ENCODE measurements at places on chromosomes 5 and 9.

- no peak for DNase-seq
Measured at GRCh38 chr5:138226910-138227309, 13.8 kb upstream of the CDC23 start.

- no peak for DNase-seq
Measured at GRCh38 chr5:62043289-62044280, 262.4 kb upstream of the KIF2A start.

GRCh38 chr5:133461796-133462516 lies 150.4 kb downstream of the FSTL4 start:
- no peak for DNase-seq

GRCh38 chr5:157198277-157198986 lies 17.8 kb downstream of the ITK start:
- no peak for DNase-seq

GRCh38 chr5:472076-472655 lies 29.2 kb downstream of the EXOC3 start:
- DNase-seq, result no peak

- peak; percentile 69 for DNase-seq
Measured at GRCh38 chr9:112074250-112075008, 100.7 kb downstream of the SUSD1 start.

DNA sequence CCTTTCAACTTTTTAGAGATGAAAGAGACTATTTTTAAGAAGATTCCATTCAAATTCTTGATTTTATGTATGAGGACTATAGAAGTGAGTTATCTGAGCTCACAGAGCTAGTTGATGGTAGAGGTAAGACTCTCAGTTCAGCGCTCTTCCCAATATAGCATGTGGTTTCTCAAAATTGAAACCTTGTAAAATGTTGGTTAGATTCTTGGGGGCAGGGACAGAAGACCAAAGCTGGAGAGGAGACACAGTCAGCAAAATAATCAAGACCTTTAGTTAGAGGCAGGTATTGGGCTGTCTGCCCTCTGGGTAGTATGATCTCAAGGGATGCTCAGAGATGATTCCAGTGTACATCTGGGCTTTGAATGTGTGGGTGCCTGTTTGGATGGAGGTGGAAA lies 246.4 kb downstream of the SH3GL2 start:
- no peak for DNase-seq

DNA sequence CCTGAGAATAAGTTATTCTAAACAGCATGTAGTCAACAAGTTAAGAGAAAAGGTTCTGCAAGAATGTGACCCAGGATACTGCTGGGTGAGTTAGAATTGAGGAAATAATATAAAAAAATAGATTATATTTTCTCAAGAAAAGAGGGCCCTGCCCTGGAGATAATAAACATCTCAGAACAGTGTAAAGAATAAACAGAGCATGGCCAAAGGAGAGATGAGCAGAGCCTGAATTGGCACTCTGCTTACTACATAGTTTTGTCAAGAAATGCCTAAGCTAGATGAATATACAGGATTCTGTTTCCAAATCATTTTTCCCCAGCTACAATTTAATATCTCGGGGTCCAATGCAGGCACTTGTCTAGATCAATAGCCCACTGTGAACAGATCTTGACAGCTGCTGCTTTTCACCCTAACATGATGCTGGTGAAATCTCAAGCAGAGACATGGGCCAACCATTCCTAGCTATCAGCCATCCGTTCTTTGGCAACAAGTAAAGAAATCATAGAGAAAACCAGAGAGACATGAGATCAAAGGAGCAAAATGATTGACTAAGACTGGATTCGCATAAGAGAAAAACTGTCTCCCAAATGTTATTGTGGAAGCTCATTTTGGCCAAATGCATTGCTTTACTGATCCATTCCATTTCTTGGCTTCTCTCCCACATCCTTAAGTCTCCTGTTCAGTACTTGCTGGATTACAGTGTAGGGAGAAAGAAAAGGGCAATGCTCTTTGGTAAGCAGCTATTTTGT lies 173.2 kb downstream of the PRELID2 start:
- DNase-seq, result no peak

GRCh38 chr5:111854186-111854585 lies 97.2 kb upstream of the NREP start:
- DNase-seq, result no peak

- DNase-seq, result no peak
Measured at GRCh38 chr5:143259254-143259605, 144.3 kb downstream of the NR3C1 start.

DNA sequence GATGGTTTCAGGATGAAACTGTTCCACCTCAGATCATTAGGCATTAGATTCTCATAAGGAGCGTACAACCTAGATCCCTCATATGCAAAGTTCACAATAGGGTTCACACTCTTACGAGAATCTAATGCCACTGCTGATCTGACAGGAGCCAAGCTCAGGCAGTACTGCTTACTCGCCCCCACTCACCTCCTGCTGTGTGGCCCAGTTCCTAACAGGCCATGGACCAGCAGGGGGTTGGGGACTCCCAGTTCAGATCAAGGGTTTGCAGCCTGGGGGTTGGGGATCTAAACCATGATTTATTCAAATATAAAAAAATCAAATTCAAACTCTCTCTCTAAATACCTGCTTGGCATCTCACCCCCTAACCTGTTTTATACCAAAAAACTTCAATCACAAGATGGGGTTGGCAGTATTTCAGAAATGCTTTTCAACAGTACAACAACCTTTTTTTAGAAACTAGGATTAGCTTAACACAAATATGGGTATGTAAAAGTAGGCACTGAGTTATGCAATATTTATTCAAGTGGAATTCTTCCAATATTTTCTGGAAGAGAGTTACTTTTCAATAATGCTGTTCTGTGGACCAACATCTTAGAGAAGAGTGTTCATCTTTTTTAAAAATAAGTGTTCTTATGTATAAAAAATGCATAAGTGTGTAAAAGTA lies 30.1 kb upstream of the SLC12A2 start:
- DNase-seq, result no peak

- no peak for DNase-seq
Measured at GRCh38 chr9:133785753-133786370, 47.7 kb upstream of the SARDH start.

- DNase-seq, result no peak
Measured at GRCh38 chr9:134284741-134285140, 41.5 kb upstream of the RXRA start.

DNA sequence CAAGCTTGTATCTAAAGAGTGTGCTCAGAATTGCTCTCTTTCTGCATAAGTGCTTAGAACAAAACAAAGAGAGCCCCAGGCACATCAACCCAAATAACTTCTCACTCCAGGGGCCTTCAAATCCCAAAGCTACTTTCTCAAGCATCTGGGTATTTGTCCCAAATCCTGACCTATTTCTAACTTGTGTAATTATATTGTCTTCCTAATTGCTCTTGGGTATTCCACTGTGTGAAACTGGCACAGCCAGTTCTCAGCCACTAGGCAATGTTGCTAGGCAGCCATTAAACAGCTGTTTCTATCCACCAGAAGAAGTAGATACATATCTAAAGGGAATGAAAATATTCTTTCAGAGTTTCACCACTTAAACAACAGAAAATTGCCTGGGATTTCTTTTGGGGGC lies 198.8 kb downstream of the PRELID2 start:
- no peak for DNase-seq

GRCh38 chr9:104993291-104993963 lies 65.5 kb upstream of the ABCA1 start:
- DNase-seq, result peak; percentile 77

GRCh38 chr9:104092875-104093600 lies 1.1 kb upstream of the SMC2 start:
- DNase-seq, result no peak

DNA sequence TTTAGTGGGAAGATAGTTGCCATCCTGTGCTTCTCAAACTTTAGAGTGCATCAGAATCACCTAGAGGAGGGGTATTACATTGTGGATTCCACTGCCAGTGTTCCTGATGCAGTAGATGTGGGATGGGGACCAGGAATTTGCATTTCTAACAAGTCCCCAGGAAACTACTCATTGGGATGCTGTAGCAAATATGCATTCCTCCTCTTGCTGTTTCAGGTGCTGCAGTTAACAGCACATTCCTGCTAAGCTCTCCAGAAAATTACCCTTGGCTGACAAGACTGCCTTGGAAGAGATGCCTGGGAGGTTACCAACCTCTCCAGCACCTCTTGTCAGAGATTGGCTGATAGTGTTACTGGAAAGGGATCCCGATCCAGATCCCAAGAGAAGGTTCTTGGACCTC lies 270.5 kb downstream of the OSTF1 start:
- no peak for DNase-seq

- DNase-seq, result peak; percentile 45
Measured at GRCh38 chr5:139068494-139069151, 129.5 kb downstream of the SIL1 start.

GRCh38 chr5:56080375-56081052 lies 85.8 kb upstream of the IL6ST start:
- no peak for DNase-seq

DNA sequence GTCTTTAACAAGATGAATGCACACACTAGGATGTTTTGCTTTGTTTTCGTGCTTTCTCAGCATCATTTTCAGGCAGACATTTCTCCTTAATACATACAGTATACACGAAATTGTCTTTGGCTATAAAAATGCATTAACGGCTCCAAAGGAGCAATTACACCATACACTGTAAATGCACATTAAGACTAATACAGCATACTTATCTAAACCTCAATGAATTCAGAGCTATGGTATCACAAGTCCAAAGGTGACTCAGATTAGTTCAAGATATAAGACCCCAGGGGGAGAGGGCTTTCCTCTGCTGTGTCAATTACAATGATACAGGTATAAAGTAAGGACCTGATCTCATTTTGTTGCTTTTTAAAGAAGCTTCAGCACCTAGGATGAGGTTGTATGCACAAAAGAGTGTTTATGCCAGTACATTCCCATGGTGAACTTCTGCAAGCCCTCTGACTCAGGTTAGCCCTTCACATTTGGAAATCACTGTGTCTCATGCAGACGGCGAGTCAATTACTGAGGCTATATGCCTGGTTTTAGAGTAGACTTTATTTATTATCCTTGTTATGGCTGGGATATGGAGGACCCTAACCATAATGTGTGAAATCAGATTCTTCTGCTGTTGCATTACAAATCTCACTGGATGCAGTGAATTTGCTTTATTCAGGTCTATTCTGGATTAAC lies 233.3 kb downstream of the ZNF608 start:
- no peak for DNase-seq

DNA sequence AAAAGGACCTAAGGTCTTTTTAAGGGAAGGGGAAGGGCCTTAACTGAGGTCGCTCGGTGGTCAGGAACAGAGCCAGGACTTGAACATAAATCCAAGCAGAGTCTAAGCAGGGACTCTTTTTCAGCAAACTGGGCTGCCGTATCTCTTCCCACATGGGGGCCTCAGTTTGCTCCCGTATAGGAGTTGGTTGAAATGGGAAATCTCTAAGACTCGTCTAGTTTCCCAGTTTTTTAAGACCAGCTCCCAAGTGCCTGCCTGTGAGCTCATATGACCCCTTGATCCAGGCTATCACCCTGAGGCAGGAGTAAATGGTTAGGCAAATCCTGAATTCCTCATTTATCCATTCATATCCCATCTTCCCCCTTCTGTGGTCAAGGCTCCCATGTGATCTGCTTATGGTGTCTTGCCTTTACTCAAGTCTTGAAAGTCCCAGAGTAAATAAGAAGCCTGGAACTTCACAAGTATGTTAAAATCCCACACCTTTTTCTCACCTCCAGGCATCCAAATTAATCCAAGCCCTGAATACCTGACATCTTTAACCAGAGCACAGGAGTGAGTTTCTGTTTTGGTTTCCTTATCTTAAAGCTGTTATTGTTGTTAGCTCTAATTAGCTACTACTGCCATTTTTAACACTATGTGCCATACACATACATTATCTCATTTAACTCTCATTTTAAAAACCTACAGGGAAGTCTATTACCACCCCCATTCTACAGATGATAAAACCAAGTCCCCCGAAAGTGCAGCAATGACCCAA lies 3.0 kb downstream of the ARSI start:
- DNase-seq, result no peak

DNA sequence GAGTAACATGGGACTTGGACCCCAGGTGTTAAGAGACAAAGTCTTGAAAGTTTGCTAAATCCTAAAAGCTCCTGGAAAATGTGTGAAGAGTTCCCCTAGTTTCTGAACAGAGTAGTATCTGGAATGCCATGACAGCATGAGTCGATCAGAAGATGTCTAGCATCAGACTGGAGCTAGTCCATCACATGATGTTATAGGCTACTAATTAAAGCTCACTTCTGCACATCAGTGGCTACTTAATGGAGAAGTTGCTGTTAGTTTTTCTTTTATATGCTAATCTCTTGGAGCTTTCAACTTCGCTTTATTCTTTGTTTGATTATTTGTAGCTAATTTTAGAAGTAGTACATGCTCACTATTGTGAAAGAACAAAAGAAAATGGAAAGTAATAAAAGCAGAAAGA lies 471.3 kb upstream of the KLF4 start:
- DNase-seq, result no peak

GRCh38 chr9:2040828-2041227 lies 25.7 kb downstream of the SMARCA2 start:
- no peak for DNase-seq

- DNase-seq, result no peak
Measured at GRCh38 chr9:35771943-35772342, 17.9 kb upstream of the MSMP start.

GRCh38 chr5:14187660-14188059 lies 44.5 kb downstream of the TRIO start:
- DNase-seq, result no peak

GRCh38 chr5:57111993-57112392 lies 61.9 kb upstream of the GPBP1 start:
- no peak for DNase-seq

DNA sequence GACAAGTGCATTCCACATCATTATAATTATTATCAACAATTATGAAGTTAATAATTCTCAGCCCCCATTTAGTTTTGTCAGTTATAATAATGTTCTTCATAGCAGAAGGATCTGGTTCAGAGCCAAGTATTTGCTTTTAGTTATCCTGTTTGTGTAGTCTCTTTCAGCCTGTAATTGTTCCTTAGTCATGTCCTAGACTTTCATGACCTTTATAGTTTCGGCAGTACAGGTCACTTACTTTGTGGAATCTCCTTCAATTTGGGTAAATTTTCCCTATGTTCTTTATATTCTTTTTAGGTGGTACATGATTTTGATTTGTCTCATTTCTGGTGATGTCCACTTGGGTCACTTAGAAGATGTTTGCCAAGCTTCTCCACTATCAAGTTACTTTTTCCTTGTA lies 34.3 kb downstream of the UBE2R2 start:
- no peak for DNase-seq
